ENCODE measurements at places on chromosomes 6 and 20. TPM values are rescaled to one million over a fixed set of nuclear protein-coding genes. Genes with fewer than 3 reads are reported as not detected.

HLA-DQB2 gene
- 0.76 TPM for polyA plus RNA-seq

CNKSR3 gene
- 8.9 TPM for polyA plus RNA-seq

SLC35F1 gene
- 54.5 TPM for polyA plus RNA-seq

CCN5 gene
- 0.50 TPM for polyA plus RNA-seq

PPP1R16B gene
- 55.2 TPM for polyA plus RNA-seq

BTN1A1 gene
- polyA plus RNA-seq = 0.11 TPM

ESR1 gene
- 0.95 TPM for polyA plus RNA-seq

USP49 gene
- polyA plus RNA-seq = 19.1 TPM

TNFRSF21 gene
- polyA plus RNA-seq = 88.6 TPM

TRIM10 gene
- 0.14 TPM for polyA plus RNA-seq

LAMA4 gene
- polyA plus RNA-seq = 60.5 TPM

KATNA1 gene
- 14.6 TPM for polyA plus RNA-seq

BAK1 gene
- polyA plus RNA-seq = 13.9 TPM

TM9SF4 gene
- 58.1 TPM for polyA plus RNA-seq

TP53TG5 gene
- 3.9 TPM for polyA plus RNA-seq

IL17A gene
- not detected for polyA plus RNA-seq

NRN1 gene
- polyA plus RNA-seq = 100 TPM

TXLNB gene
- polyA plus RNA-seq = 2.2 TPM

IMPG1 gene
- polyA plus RNA-seq = 1.7 TPM

UCKL1 gene
- polyA plus RNA-seq = 56.5 TPM

MYL9 gene
- 40.7 TPM for polyA plus RNA-seq

Data from spinal cord (tissue), 10 donors.